ENCODE measurements at places on chromosomes 7 and 10.

DNA sequence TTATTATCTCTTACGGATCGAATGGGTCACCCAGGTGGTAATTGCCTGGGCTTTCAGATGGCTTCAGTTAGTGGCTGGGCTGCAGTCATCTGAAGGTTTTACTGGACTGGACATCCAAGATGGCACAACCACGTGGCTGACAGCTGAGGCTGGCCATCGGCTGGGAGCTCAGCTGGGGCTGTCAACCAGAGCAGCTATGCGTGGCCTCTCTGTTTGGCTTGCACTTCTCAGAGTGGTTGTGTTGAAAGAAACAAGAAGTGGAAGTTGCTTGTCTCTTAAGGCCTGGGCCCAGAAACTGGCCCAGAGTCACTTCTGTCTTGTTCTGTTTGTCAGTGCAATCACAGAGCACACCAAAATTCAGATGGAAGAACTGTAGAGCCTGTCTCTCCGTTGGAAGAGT lies 5.7 kb upstream of the GDI2 start:
- DNase-seq = no peak

DNA sequence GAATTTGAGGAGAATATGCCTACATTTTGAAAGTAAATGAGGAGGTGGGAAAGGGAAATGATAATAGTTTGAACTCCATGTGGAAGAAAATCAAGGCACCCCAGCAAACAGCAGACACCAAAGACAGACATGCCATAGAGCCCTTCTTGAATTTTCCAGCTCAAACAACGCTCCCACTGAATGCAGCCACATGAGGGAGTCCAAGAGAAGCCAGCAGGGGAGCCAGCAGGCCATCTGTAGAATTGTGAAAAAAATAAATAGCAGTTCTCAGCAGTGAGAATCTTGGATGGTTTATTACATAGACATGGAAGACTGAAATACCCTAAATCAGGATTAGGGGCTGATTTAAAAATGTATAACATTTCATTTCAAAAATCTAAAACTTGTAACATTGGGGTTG lies 1567.3 kb upstream of the LRRTM3 start:
- DNase-seq = no peak

GRCh38 chr10:69089638-69090599 lies 2.0 kb downstream of the SRGN start:
- DNase-seq = no peak

DNA sequence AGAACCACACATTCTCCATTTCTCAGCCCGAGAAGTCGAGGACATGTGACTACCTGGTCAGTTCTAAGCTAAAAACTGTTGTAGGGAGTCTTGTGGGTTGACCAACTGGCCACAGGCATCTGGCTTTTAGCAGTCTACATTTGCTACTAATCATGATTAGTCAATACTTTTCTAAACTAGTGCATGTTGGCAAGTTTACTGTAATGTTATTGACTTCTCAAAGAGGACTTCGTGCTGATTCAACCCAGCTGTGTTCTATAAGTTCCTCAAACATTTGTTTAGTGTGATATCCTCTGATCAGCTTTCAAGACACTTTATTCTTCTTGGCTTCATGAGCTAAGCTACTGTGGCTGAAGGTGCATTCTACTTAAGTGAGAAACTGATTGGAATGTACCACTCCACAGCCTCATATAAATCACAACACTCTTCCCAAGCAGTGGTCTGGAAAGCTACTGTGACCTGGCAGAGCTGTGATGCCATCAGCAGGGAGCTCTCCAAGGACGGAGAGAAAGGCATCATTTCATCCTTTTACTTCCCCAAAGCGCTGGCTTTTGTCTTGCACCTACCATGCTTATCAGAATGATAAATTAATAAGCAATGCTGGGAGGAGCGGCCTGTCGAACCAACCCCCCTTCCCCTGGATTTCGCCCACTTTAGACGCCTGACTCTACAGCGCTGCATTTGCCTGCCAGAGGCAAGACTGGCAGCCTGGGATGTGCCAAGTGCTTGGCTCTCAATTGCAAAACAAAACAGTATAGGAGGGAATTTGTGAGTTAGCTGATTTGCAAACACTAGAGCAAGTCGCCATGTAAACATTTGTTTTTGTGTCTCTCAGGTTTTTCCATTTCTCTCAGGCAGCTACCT lies 206.7 kb upstream of the PLXNA4 start:
- no peak for DNase-seq

DNA sequence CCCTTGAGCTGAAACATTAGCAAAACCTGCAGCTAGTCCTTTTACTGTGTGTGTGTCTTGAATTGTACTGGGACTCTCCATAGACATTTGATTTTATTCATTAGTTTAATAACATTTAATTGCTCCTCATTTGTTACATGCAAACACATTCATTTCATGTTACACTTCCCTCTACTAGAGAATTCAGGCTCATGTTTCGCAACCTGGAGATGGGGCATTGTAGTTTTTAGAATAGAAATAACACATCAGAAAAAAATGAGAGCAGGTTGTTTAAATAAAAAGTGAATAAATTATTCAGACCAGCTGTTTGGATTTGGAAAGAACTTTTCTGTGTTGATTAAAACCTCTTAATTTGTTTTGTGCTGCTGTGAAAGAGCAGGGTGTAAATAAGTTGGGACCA lies 243.9 kb downstream of the ETV1 start:
- DNase-seq = no peak

GRCh38 chr10:114825513-114826253 lies 4.1 kb downstream of the FHIP2A start:
- DNase-seq = no peak

DNA sequence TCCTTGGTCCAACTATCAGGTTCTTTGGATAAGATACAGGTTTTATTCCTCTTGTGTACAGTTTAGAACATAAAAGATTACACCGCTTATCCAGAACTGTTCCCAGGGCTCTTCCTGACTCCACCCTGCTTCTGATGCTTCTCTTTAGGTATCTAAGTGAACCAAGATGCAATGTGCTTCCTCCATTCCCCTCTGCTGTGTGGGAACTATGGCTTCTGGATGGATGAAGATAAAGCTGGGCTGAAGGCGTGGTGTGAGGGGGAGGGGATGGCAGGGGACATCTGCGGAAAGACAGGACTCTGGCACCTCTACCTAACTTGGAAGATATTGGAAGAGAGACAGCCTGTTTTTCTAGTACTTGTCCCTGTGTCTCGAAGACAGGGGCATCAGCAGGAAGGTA lies 209.9 kb upstream of the TBX20 start:
- DNase-seq = no peak

DNA sequence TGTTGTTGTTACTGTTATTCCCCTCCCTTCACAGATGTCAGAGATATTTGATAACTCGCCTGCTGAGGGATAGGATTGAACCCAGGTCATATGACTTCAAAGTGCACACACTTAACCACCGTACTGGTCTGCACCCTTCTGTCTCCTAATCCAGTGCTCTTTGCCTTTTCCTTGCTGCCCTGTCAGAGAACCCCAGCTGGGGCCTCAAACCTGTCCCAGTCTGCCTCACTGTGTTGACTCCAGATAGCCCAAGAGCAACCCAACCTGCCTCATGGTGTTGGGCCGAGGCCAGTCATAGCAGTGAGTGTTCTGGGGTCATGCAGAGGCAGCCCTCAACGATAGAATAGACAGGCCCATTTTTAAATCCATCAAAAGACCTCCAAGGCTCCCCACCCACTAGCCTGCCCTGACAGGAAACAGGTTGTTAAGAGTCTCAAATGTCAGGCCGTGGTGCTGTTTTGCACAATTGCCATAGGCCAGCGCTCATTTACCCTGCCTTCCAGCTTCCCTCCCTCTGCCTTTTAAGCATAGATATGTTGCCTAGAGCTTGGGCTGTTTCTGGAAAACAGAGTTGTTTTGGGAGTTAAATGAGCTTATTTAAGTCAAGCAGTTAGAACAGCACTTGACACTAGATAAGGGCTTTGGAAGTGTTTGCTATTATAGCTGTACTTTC lies 37.0 kb upstream of the PDCD4 start:
- DNase-seq = no peak

DNA sequence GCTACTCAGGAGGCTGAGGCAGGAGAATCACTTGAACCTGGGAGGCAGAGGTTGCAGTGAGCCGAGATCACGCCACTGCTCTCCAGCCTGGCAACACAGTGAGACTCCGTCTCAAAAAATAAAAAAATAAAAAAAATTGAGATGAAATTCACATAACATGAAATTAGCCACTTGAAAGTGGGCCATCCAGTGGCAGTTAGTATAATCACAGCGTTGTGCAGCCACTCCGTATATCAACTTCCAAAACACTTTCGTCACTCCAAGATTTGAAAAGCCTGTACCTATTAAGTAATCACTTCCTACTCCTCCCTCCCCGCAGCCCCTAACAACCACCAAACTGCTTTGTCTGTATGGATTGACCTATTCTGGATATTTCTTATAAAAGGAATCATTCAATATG lies 20.7 kb upstream of the CACUL1 start:
- no peak for DNase-seq

DNA sequence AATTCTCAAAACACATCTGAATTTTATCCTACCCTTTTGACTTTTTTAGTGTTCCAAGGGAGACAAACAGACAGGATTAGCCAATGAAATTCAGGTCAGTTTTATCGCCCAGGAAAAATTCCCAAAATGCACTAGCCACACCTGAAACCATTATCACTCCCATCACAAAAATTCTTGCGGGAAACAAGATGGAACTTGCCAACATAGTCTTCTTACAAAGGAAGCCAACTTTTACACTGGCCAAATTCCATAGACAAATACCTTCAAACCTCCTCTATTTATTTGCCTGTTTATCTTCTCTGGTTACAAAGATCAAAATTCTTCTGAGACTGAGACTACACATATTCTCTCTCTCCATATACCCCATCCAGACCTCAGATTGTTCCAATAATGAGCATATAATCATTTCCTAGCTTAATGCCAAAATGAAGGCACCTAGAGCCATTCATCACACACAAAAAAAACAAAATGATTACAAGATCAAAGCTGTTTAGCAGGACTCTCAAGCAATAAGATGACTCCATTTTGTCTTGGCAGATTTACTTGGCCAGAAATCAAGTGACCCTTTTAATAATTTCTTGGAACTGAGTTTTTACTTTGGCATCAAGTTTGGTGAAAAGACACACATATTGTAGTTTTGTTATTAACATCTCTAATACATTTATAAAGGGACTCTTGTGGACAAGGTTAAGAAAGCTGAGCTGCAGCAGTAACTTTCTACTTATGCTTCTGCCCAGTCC lies 30.2 kb downstream of the MET start:
- no peak for DNase-seq

DNA sequence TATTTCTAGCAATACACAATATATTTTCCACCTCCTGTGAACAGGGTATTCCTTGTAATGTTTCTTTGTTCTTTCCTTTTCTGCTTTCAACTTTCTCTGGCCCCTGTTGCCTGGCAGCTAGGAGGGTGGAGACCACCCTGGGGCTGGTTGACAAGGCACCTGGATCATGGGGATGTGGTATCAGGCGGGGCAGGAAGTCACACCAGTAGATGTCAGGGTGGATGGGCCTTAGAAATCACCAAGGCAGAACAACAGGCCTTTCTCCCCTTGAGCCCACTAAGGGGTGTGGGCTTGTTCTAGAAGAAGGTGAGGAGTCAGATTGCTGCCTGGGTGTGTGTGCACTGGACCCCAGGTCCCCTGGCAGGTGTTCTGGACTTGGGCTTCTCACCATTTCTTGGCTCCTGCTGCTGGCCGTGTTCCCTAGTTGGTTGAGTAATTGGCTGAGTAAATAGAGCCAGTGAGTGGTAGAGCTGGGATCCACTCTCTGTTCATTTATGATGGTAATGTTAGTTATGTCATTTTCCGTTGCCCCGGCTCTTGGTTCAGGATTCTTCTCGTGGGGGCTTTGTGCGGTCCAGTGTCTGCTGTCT lies 24.9 kb downstream of the ZNF783 start:
- DNase-seq = no peak

DNA sequence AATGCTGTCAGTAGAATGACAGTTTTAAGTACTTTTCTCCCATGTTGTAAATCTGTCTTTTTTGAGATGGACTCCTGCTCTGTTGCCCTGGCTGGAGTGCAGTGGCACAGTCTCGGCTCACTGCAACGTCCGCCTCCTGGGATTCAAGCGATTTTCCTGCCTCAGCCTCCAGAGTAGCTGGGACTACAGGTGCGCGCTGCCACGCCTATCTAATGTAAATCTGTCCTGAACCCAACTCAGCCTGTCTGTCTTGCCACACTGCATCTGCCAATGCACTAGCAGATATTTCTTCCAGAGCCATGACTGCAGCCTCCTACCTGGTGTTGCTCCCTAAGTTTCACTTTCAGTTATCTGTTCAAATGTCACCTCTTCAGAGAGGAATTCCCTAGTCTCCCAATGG lies 264.1 kb downstream of the PHF14 start:
- DNase-seq = no peak
